Choroid plexus epithelial cell (primary cell): ENCODE measurements at places on chromosomes 11 and 22.

DNA sequence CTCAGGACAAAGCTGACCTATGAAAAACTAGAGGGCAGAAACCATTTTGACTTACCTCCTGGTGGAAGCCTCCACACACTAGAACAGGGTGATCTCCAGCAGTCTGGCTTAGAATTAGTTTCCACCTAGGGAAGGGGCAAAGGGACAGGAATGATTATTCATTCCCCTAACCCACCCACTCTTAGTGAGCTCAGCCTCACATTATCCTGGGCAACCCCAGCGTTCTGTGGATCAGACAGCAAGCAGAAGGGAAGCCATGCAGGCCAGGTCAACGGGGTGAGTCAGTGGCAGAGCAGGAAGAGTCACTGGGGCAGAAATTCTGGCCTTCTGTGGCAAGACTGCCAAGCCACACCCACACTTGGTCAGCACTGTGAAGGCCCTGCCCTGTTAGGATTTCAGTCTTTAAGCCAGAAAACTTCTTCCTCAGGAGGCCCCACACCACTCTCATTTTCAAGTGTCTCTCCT, 10.5 kb downstream of the NUMA1 start:
- peak; percentile 78 for DNase-seq

DNA sequence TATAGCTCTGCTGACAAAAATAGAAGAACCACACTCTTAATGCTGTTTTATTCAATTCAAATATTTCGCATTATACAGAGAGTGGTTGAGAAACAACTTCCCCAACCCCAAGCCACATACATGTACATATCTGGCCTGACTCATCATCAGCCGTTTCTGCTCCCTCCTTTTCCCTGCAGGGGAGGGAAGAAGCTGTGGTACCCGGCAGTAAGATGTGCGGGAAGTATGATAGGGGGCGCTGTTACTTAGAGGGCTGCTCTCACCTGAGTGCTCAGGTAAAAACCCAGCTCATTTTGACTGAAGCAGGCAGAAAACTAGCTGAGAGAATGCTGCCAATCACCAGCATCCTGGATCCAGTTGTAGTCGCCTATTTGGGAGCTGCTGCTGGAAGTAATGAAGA, 85.5 kb downstream of the NELL1 start:
- no peak for DNase-seq

GRCh38 chr22:46563381-46564083, 26.1 kb upstream of the CELSR1 start:
- peak; percentile 67 for DNase-seq

DNA sequence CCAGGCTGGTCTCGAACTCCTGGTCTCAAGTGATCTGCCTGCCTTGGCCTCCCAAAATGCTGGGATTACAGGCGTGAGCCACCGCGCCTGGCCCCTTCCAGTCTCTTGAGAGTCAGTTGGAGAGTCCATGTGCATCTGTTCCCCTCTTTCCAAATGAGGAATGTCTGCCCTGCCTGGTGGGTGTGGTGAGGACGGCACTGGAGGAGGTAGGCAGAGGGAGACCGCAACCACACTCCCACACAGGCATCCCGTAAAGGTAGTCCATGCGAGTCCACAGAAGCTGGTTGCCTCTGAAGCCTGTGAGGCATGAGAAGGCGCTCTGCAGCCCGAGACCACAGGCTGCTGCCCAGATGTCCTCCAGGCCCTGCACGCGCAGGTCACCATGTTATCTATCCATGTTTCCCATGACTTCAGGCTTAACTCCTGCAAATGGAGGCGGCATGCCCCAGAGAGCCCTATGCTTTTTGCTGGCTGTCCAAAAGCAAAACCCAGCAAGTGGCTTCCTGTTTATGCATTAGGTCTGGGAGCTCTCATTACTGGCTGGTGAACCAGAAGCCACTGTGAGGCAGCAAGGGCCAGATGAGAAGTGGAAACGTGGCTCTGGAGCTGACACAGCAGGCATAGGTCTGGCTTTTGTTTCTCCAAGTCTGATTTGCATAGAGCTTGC, 43.4 kb downstream of the GRIK4 start:
- DNase-seq, result peak; percentile 66

DNA sequence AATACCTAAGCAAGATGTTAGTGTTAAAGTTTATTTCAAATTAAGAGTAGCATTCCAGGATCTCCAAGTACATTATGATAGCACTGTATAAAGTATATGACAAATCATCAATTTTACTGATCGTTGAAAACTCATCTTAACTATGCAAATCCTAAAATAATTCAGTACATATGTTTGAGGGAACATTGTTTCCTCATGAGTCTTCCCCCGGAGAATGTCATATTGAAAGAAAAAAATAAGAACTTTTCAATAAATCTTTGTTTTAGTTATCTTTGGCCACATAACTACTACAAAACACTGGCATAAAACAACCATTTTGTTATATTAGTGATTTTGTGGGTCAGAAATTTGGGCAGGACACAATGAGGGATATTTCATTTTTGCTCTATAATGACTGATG, 135.4 kb downstream of the METTL15 start:
- no peak for DNase-seq

DNA sequence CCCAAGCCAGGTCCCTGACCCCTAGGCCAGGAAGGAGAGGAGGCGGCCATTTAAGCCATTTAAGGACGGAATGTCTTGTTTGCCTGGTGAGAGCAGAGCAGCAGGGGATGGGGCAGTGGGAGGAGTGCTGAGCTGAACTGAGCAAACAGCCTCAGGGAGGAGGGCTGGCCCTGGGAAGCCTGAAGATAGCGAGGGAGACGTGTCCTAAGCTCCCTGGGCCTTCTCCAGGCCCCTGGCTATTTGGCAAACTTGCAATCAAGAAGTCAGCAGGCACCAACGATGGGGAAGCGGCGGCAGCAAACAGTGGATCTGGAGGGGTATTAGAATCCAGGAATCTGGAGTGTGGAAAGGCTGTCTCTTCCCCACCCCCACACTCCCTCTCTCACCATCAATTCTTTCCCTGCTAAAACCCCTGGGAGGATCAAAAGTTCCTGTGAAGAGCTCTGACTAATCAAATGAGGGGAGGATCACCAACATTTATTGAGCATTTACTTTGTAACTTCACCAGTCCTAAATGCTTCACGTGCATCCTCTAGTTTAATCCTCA, 8.8 kb downstream of the BCL9L start:
- peak; percentile 91 for DNase-seq

- no peak for DNase-seq
Measured at GRCh38 chr11:44576656-44577055, 11.2 kb downstream of the CD82 start.
